ENCODE measurements at places on chromosomes 11 and 22. TPM values are rescaled to one million over a fixed set of nuclear protein-coding genes. Genes with fewer than 3 reads are reported as not detected.

The TMEM45B gene
- total RNA-seq = 0.94 TPM

The GPR83 gene
- 0.63 TPM for total RNA-seq

The EIF3M gene
- 125 TPM for total RNA-seq

The SMC1B gene
- total RNA-seq = not detected

The OVOL1 gene
- total RNA-seq = not detected

The SCUBE1 gene
- 59.8 TPM for total RNA-seq
